Liver (tissue), 10 donors: ENCODE measurements at places on chromosomes 2 and 18. TPM values are rescaled to one million over a fixed set of nuclear protein-coding genes. Genes with fewer than 3 reads are reported as not detected.

The SCN3A gene
- 0.50 TPM for total RNA-seq

The SRBD1 gene
- total RNA-seq, result 22.2 TPM

The TBC1D8 gene
- 38.6 TPM for total RNA-seq

The GNLY gene
- 0.75 TPM for total RNA-seq

The ATG16L1 gene
- 22.8 TPM for total RNA-seq

The TMEM247 gene
- total RNA-seq, result not detected

The UGT1A4 gene
- total RNA-seq, result not detected

The NEDD4L gene
- 11.2 TPM for total RNA-seq

The NEU2 gene
- total RNA-seq, result not detected

The CXCR4 gene
- 5.0 TPM for total RNA-seq

The TEKT4 gene
- total RNA-seq, result not detected

The DNAJC5G gene
- total RNA-seq, result not detected

The HOXD8 gene
- total RNA-seq, result 0.08 TPM

The USP40 gene
- total RNA-seq, result 29.0 TPM

The SNRNP27 gene
- 19.7 TPM for total RNA-seq

The MYO5B gene
- 5.4 TPM for total RNA-seq

The GRB14 gene
- 51.0 TPM for total RNA-seq

The HOXD12 gene
- total RNA-seq, result not detected

The NT5C1B gene
- total RNA-seq, result not detected

The PTPN18 gene
- total RNA-seq, result 14.0 TPM

The MARCHF4 gene
- total RNA-seq, result not detected

The CNDP1 gene
- total RNA-seq, result 0.09 TPM

The SLC5A7 gene
- not detected for total RNA-seq

The DYSF gene
- total RNA-seq, result 20.8 TPM

The APCDD1 gene
- total RNA-seq, result 0.89 TPM

The OST4 gene
- 186 TPM for total RNA-seq

The RNU2-63P gene
- total RNA-seq, result not detected

The PLB1 gene
- 1.6 TPM for total RNA-seq

The NTSR2 gene
- not detected for total RNA-seq
